Hypothalamus (tissue), 51 donors: ENCODE measurements at places on chromosomes 4 and X.

- no peak for DNase-seq
Observed at GRCh38 chr4:4288098-4288497, 1.9 kb downstream of the LYAR start.

- DNase-seq: no peak
Observed at GRCh38 chr4:27764526-27764837, 903.8 kb downstream of the STIM2 start.

DNA sequence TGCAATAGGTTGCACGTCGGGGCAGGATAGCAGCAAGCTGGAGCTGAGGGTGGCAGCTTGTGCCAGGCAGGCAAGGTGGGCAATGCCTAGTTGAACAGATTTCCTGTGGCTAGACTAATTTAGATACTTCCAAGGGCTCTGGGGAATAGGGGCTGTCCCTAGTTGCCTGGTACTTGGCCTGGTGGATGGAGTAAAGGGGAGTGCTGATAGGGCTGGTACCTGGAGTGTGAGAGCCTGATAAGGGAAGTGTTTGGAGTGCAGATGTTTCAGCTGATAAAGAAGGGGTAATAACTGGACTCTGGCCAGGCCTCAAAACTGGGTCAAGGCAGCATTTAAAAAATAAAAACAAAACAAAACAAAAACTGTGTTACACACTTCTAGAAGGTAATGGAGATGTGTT, 665.5 kb downstream of the CCSER1 start:
- no peak for DNase-seq

DNA sequence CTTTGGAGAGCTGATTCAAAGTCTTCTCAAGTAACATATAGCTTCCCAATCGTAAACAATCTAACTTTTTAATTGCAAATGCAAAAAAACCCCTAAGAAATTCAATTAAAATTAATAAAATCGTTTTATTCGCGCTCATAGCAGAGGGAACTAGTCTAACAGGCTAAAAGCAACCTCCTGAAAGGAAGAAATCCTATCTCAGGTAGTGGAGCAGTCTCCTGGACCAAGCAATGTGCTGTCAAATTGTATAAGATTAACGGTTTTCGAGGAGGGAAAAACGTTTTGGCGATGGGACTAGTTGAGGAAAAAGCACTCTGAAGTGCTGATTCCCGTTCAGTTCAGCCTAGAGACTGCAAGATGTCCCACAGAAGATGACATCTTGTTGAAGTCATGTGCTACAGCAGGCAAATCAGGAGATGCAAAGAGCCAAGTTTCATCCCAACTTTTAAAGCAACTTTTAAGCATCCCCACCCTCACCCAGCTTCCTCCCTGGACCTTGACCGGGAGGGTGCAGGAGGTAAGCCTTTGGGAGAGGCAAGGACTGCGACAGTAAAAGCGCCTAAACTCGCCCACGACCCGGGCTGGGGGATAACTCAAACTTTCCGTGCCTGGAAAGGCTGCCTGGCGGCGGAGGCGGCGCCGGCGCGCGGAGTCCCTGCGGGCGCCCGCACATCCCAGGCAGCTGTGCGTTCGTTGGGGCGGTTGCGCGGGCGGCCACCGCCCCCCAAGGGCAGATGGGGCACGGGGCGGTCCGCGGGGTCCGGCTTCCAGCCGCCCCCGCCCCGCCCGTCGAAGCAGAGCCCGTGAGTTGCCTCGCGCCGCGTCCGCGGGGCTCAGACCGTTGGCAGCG, 784 bp downstream of the MAP7D3 start:
- DNase-seq: no peak

DNA sequence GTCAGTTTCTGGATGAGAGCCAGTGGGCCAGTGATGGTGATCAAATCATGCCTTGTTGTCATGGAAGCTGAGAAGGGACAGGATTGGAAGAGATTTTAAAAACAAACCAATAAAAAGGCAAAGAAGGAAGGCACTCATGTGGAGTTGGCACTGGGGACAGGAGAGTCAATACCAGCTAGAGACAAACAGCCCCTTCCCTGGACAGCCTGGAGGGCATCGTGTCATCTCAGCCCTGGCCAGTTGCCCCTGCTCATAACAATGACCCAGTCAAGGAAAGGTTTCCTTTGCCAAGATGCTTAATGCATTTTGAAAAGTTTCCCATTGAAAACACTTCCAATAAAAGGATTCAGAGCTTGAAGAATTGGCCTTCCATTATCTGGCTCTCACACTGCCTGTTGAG, 55.5 kb downstream of the SCML1 start:
- peak; percentile 12 for DNase-seq

DNA sequence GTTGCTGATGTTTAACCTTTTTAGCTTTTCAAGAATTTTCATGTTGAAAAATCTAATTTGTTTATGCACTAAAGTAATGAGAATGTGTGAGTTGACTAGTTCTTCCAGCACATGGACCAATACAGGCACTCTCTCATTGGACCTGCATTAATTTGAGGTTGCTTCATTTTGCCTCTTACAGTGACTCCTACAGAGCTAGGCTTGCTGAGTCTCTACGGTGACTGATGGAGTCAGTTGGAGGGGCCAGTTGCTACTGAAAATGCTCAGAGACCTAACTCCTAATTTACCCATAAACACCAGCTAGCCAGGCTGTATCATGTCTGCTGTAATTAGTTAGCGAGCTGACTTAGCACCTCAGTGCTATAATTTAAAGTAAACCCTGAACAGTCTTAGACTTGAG, 10.9 kb downstream of the MTHFD2L start:
- no peak for DNase-seq

DNA sequence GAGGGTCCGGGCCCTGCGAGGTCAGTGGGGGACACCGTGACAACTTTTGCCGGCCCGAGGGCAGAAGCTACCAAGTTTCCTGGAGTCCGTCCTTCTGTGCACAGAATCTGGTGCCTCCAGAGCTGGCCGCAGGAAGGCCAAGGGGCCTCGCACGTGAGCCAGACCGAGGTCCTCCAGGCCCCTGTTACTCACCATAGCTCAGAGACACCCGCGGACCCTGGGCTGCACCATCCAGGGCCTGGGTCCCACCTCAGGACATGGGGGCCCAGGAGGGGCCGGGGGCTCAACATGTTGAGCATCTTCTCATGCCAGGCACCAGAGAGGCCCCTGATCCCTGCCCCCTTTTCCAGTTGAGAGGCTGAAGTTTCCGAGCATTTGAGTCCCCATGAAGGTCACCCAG, 87.9 kb downstream of the HMX1 start:
- DNase-seq: no peak

- no peak for DNase-seq
Observed at GRCh38 chrX:138492371-138492770, 219.1 kb downstream of the FGF13 start.

GRCh38 chrX:111567542-111568255, 56.3 kb downstream of the SERTM2 start:
- no peak for DNase-seq

GRCh38 chrX:79361192-79361870, 5.8 kb downstream of the ITM2A start:
- DNase-seq: no peak

DNA sequence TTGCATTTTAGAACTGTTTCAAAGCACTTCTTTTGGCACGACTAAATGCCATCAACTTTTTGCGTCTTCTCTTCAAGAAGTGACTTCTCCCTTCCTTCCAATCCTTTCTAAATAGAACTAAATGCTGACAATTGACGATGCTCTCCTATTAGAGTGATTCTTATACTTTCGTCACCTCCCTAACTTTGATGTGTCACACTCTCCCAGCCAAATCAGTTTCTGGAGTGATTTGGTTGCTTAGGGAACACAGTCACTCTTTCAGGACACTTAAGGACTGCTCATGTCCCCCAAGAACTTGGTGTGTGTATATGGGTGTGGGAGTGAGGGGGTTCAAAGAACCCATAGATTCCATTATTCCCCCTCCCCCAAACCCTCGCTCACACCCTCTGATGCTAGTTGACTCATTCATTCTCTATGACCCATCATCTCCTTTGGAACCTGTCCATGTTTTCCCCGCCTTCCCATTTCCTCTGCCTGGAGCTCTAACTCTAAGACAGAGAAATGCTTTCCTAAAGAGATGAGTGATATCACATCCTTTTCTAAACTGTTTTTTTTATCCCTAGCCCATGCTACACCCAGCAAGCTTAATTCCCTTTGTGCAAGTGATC, 26.8 kb upstream of the AREG start:
- DNase-seq: no peak

- DNase-seq: peak; percentile 1
Observed at GRCh38 chr4:162274354-162274753, 110.6 kb upstream of the FSTL5 start.

DNA sequence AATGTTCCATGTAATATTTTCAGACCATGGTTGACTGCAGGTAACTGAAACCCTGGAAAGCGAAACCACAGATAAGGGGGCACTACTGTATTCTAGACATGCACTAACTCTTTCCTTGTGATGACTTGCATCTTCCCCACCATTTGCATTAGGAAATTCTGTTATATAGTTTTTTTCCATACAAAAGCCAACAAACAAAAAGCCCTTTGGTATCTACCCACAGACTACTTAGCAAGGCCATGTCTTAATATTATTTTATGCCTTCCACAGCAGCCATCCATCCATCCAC, 23.5 kb downstream of the OCIAD1 start:
- DNase-seq: no peak

DNA sequence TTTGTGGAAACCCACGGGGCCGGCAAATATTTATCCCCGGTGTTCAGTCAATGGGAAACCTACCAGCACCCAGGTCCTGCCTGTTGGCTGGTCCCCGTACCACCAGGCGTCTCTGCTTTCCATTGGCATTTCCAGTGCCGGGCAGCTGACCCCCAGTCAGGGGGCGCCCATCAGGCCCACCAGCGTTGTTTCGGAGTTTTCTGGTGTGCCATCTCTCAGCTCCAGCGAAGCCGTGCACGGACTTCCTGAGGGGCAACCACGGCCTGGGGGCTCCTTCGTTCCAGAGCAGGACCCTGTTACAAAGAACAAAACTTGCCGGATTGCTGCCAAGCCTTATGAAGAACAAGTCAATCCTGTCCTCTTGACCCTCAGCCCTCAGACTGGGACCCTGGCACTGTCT, 32.7 kb downstream of the BCORL1 start:
- no peak for DNase-seq

GRCh38 chrX:147912093-147912801, 528 bp downstream of the FMR1 start:
- peak; percentile 1 for DNase-seq

DNA sequence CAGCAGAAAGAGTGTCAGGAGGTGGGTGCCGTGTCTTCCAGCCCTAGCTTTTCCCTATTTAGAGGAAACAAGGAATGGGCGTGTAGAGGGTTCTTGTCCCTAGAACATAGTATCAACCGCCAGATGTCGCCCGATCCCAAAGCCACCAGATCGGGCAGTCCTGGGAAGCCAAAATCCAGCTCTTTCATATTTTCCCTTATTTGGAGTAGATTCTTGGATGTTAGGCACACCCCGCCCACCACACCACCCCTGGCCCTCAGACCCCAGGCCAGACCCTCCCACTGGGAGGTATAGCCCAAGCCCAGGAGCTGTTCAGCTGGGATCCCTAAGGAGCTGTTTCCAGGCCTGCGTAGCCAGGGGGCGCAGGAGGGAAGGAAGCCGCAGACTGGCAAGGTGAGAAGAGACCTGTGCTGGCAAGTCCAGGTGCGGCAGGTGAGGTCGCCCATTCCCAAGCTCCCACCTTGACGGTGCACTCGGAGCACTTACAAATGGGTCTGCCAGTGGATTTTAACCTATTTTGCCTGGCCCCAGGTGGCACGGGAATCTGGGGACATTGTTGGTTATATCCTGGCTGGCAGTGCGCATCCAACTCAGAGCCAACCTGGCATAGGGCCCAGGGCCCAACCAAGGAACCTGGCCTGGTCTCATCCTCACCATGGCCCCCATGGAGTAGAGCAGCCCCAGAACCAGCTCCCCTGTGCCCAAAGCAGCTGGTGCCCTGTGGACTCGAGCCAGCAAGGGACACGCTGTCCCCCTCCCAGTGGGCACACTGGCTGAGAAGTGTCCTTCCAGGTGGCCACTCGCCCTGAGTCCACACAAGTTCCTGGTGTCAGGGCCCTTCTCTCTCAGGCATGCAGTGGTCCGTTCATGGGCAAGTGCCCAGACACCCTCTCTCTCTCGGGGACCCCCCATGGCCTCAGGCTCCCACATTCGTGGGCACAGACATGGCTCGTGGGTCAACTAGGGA, 811 bp downstream of the FLNA start:
- DNase-seq: no peak

- no peak for DNase-seq
Observed at GRCh38 chrX:101676571-101676970, 16.9 kb upstream of the ARMCX2 start.

DNA sequence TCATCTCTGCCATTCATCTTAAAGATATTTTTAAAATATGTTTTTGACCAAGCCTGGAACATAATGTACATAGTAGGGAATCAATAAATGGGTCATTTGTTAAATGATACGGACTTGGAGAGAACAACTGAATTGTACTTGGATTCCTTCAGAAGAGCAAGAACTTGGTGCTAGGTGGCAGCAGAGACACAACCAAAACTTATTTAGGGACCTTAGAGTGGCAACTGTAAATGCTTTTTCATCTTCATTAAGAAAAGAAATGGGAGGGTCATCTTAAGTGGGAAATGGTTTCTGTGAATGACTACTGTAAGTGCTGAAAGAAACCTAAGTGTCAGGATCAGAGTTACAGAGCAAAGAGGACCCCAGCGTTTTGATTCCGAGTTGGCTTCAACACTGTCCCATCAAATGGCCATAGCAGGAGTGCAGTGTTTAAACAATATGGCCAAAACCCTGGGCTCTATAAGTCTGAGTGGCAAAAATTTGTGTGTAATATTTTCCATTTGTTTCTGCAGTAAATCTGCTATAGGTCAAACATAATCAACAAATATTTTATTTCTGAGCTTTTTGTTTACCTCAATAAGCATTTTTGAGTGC, 213.6 kb downstream of the PALLD start:
- DNase-seq: no peak

DNA sequence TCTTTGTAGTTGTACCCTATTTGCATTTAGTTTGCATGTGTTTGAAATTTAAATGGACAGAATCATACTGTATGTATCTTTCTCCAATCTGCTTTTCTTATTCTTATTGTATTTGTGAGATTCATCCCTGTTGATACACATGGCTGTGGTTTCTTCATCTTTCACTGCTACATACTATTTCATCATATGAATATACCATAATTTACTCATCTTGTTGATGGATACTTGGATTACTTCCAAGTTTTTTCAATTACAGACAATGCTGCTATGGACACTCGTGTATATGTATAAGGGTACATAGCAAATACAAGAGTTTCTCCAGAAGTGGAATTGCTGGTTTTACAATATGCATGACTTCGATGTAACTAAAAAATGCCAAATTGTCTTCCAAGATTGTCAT, 11.8 kb upstream of the KLHL8 start:
- no peak for DNase-seq

DNA sequence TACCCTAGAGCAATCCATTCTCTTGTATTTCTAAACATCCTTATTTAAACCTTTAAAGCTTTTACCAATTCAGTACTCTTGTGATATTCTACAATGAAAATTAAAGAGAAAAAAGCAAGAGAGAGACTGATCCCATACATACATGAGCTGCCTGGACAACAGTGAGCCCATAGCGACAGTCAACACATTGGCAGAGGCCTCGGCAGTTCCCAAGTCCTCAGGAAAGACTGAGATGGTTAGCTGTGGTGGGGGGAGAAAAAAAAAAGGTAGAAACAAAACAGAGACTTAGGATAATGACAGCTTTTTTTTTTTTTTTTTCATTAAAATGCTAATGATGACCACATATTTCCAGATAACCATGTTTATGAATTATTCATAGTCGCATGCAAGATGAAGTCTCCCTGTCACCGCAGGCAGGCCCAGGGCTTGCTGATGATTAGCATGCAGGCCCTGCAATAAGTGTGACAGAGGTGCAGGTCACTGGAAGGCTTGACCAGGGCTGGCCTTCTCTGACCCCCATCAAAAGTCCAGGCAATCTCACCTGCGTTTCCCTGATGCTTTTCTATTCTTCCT, 148.8 kb downstream of the APBB2 start:
- DNase-seq: no peak

GRCh38 chr4:112739442-112739841, 102.5 kb downstream of the LARP7 start:
- no peak for DNase-seq
